ENCODE measurements at places on chromosomes 12 and 14.
A peak's percentile ranks its signal among the peaks of the same experiment; 100 is the strongest.

DNA sequence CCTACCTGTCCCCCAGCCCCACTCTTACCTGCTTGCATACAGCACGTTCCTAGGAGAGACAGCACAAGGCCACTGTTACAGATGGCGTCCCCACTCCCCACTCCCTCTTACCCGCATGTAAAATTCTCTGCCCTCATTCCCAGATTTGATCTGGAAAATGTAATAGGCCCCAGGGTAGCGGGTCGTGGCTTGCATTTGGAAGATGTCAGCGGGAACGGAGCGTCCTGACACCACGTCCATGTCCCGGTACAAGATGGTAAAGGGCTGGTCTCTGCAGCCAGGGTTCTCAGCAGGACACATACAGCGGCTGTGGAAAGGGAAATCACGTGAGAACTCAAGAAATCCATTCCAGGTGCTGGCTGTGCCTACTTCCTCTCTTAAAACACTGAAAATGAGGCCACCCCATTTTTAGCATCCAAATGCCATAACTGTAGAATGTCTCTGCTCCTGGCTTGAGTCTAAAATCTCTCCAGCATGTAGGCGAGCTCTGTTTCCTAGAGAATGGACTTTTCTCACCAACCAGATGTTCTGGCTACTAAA lies 10.1 kb upstream of the TC2N start:
- DNase-seq = no peak

- no peak for DNase-seq
Measured at GRCh38 chr14:49880267-49881064, 12.4 kb upstream of the ARF6 start.

DNA sequence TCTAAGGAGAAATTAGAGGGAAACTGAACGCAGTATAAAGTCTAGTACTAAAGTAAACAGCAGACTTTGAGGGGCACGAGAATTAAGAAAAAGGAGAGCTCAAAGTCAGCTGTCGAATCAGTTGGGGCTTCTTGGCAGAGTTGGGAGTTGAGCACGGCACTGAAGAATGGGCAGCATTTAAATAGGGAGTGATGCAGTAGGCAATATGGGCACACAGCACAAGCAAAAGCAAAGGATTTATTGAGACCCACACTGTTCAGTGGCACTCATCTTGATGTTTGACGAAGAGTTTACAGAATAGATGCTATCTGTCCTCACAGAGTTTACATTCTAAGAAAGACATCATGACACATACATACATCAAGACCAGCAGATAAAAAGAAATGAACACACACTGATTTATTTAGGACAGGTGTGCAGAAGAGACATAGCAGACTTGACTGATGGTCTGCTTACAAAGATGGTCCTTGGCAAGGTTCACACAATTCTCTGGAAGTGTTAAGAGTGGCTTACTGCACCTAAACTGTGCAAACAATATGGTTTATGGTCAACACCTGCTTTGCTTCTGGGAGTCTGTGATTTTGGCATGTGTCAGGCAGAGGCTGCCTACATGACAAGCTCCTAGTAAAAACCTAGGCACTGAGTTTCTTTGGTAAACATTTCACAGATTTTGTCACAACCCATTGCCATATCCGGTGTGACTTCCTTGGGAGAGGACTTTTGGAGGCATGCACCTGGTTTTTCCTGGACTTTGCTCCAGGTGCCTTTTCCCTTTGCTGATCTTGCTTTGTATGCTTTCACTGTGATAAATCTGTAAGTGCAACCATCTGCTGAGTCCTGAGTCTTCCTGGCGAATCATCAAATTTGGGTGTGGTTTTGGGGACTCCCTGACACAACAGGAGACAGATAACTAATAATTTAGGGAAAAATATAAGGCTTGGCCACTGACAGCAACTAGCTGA lies 26.3 kb downstream of the ALKBH1 start:
- DNase-seq = no peak

DNA sequence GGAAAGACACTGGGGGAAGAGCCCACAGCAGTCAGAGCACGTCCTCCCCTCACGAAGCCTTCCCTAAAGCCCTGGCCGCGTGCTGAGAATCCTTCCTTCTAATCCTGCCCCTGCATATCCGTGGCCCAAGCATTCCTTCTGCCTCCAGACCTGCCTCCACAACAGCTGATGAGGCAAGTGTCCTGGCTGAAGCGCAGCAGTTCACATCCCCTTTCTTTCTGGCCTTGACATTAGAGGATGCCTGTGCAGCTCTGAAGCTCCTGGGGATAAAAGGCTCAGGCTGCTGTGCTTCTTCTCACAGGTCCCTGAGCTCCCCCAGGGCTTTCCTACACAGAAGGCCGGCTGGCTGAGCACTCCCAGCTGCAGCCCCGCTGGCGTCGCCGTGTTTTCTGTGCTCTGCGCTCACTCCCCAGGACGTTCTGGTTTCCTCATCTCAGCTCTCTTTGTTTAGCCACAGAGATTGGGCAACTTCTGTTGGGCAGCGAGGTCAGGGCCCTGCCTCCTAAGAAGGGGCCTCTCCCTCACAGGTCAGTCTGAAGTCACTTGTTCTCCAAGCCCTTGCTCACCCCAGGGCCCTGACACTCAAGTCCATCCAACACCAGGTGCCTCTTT lies 45.8 kb downstream of the NINJ2 start:
- peak; percentile 67 for DNase-seq

- DNase-seq = no peak
Measured at GRCh38 chr12:52915637-52916036, 10.8 kb upstream of the KRT8 start.

DNA sequence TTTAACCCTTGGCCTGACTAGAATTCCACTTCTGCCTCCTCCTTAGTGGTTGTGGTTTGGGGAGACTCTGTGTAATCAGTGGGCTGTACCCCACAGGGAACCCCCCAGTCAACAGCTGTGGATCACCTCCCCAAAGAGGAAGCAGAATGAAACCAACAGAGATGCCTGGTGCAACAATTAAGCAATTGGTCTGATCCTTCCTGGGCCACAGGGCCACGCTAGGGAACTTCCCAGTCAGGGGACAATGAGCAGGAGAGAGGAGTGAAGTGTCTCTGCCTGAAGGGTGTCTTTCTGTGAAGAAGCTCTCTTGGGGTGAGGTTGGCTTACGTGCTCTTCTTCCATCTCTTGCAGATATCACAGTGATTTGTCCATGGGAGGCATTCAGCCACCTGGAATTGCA lies 8.2 kb downstream of the PDE6H start:
- no peak for DNase-seq

DNA sequence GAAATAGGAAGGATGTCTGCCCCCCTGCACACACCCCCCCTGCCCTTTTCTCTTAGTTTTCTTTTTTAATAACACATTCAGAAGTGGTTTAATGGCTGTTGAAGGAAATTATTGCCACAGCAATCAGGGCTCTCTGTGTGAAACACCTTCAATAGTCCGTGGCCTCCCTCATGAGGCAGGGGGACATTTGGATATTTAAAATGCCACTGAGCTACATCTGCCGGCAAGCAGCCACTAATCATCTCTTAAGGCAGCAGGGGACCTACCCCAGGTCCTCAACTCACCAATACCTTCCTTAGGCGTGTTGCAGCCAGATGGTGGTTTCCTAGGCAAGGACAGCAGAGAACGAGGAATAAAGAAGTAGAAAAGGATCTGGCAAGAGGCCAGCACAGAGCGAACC lies 283.2 kb downstream of the TTC8 start:
- no peak for DNase-seq

DNA sequence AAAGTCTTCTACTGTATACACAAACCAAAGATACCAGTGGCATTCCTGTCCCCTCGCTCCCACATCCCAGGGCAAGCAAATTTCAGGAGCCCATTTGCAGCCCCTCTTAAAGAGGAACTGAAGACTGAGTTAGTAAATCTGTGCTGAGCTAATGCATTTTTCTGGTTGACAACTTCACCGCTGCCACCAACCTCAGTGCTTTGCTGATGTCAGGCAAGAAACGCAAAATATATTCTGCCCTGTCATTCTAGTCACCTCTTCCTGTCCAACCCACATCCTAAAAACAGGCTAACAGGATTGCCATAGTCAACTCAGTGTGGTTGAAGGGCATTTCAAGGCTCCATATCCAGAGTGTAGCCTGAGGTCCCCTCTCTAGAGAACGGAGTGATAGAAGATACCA lies 59.4 kb upstream of the FICD start:
- no peak for DNase-seq

GRCh38 chr12:58801986-58802385 lies 118.3 kb downstream of the LRIG3 start:
- no peak for DNase-seq

- DNase-seq = no peak
Measured at GRCh38 chr12:131688131-131688844, 22.6 kb upstream of the SFSWAP start.

DNA sequence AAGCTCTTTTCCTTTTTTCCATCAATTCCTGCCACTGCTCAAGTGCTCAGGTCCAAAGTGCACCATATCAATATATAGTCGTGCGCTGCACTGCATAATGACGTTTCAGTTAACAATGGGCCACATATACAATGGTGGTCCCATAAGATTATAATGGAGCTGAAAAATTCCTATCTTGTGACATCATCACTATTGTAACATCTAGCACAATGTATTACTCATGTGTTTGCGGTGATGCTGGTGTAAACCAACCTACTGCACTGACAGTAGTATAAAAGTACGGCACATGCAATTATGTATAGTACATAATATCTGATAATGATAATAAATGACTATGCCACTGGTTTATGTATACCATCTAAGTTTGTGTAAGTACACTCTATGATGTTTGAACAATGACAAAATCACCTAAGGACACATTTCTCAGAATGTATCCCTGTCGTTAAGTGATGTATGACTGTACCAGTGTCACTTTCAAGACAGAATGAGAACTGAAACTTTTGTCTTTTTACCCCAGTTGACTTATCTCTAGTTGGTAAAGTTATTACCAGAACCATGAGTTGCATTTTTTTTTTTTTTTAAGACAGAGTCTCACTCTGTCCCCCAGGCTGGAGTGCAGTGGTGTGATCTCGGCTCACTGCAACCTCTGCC lies 53.7 kb upstream of the INSM2 start:
- no peak for DNase-seq

DNA sequence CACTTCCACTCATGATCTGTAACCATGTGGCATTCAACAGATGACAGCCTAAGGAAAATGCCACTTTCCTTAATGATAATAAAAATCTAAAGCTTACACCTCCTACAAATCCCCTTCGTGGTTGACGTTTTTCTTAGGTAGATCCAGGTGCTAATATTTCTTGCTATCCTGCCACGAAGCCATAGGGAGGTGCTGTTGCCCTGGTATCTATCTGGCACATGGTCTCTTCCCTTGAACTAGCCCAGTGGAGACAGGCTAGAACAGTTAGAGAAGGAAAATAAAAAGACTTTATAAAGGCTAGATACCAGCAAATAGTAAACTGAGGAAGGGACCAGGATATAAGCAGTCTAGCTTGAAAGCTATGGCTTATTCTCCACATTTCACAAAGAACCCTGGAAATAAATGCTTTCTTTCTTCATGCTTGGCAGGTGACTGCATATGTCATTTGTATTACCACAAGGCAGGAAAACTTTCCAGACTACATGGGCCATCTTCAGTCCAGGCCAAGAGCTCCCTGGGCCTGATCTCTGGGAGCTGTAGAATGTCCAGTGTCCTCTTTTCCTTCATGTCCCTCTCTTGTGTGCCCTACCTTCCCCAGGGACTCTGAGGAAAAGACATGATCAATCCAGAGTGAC lies 15.3 kb downstream of the SPIC start:
- DNase-seq = peak; percentile 60

GRCh38 chr12:132444957-132445883 lies 44.7 kb upstream of the FBRSL1 start:
- DNase-seq = peak; percentile 89

DNA sequence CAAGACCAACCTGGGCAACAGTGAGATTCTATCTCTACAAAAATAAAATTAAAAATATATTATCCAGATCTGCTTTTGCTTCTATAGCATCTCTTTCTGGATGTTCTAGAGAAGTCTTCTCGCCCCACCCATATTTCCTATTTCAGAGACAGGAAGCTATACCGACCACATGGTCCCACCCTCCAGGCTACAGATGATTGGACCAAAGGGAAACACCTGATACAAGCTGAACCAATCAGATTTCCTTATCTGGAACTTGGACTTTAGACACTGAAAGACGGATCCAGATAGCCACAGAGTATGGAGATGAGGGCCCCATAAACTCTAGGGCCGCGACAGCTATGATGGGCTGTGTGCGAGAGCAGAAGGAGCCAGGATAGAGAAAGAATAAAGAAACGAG lies 48.7 kb downstream of the CCDC60 start:
- DNase-seq = no peak

- peak; percentile 69 for DNase-seq
Measured at GRCh38 chr12:26651566-26652188, 181.3 kb downstream of the ITPR2 start.

- DNase-seq = no peak
Measured at GRCh38 chr14:47226877-47227520, 448.4 kb downstream of the MDGA2 start.

DNA sequence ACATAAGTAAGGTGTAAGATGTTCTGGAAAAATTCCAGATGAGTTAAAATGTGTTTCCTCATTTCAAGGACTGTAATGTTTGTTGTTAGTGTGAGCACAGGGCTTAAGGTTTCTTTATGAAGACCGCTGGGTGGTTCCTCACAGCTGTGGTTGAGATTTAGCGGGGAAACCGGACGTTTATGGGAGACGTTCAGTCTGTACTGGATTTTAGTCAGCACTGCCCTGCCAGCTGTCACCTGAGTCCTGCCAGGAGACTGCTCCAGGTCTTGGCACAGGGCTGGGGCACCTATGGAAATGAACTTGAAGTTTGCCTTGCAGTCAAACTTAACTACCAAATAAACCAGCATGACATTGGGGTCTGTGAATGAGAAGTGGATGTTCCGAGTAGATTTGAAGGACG lies 555.2 kb downstream of the DIO2 start:
- no peak for DNase-seq

GRCh38 chr14:102675396-102675795 lies 82.9 kb downstream of the RCOR1 start:
- DNase-seq = no peak

Measured in D341Med (cell line).